ENCODE measurements at places on chromosomes 3 and 15.

DNA sequence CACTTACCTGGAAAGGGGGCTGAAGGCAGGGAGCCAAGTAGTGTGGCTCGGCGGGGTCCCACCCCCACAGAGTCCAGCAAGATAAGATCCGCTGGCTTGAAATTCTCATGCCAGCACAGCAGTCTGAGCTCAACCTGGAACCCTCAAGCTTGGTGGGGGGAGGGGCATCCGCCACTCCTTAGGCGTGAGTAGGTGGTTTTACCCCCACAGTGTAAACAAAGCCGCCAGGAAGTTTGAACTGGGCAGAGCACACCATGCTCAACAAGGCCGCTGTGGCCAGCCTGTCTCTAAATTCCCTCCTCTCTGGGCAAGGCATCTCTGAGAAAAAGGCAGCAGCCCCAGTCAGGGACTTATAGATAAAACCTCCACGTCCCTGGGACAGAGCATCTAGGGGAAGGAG lies 156.3 kb downstream of the KBTBD8 start:
- DNase-seq, result no peak

- no peak for DNase-seq
Observed at GRCh38 chr3:171348121-171348520, 112.1 kb downstream of the TNIK start.

- DNase-seq, result no peak
Observed at GRCh38 chr3:194130188-194130587, 5.8 kb upstream of the HES1 start.

DNA sequence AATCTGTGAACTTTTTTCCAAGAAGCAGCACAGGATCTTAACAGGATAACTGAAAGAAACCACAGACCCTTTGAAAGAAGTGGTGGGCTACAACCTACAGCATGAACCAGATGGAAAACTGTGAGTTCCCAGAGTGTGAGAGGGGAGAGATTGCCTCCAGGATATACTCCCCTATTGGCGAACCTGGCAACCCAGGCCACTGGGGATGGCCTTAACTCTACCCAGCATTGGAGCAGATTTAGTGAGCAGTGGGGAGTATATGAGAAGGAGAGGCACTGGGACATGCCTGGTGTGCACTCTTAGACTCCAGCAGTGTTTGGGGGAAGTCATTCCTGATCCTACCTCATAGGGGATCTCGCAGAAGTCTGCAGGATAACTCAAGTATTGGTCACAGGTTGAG lies 201.0 kb upstream of the TP63 start:
- no peak for DNase-seq

- peak; percentile 18 for DNase-seq
Observed at GRCh38 chr15:84840741-84841429, 23.7 kb downstream of the ALPK3 start.

DNA sequence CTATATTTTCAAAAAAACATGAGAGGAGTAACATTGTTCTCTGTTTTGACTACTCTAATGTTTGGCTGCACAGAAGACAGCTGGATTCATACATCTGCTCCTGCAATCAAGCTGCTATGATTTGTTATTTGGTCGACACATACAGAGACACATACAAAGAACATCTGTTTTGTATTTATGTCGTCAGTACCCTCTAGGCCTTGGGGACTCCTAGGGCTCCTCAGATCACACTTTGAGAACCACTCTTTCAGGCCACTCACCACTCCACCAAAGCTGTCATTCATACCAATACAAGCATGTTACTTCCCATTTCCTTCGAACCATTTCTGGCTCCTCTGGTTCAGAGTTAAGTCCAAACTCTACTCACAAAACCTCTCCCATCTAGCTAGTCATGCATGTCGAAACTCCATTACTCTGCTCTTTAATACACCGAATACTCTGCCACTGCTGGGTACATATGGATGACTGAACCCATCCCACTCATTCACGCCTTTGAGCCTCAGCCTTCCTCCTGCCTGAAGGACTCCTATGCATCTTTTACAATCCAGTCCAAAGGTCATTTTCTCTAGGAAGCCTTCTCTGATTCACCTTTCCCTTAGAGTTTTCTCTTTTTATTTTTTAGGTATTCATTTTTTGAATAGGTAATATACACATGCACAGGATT lies 102.9 kb upstream of the ARHGEF3 start:
- DNase-seq, result no peak

Measured in trophoblast cell (in vitro differentiated cells and primary cell).